ENCODE measurements at places on chromosomes 6 and 20.

GRCh38 chr20:38221119-38221589, 39.4 kb downstream of the KIAA1755 start:
- peak; percentile 62 for DNase-seq

- DNase-seq: no peak
Observed at GRCh38 chr6:149474108-149474935, 10.5 kb downstream of the ZC3H12D start.

GRCh38 chr20:36827541-36828279, 48.2 kb upstream of the TLDC2 start:
- no peak for DNase-seq

GRCh38 chr20:57922706-57923105, 212.9 kb upstream of the PMEPA1 start:
- DNase-seq: no peak

GRCh38 chr6:43081043-43081442, 4.9 kb downstream of the PTK7 start:
- DNase-seq: no peak

Measured in fibroblast of upper back skin (primary cell).